Activated CD8-positive, alpha-beta memory T cell treated with anti-CD3 and anti-CD28 coated beads, Interleukin-2, amount 10 ng/mL, durations not matched to agents 7 days and 5 days (primary cell): ENCODE measurements at places on chromosomes 5 and 9. TPM values are rescaled to one million over a fixed set of nuclear protein-coding genes. Genes with fewer than 3 reads are reported as not detected.

- H3K4me1 ChIP-seq = peaks cover 67% of the 10 kb centered on the region
- peak; percentile 71 for DNase-seq
- no peaks in the 10 kb centered on the region for H3K27me3 ChIP-seq
- H3K4me3 ChIP-seq = peak overlapping the region; percentile 83
Observed at GRCh38 chr5:343461-344401, 22.2 kb downstream of the AHRR start.

- H3K27me3 ChIP-seq = no peaks in the 10 kb centered on the region
- no peaks in the 10 kb centered on the region for H3K36me3 ChIP-seq
- H3K4me3 ChIP-seq = no peak overlapping the region
- no peaks in the 10 kb centered on the region for H3K4me1 ChIP-seq
- H3K27ac ChIP-seq = no peak overlapping the region
Observed at GRCh38 chr5:111602817-111603445, 90.6 kb upstream of the STARD4 start.

- H3K27me3 ChIP-seq = no peaks in the 10 kb centered on the region
- peaks cover 2% of the 10 kb centered on the region for H3K4me1 ChIP-seq
- DNase-seq = no peak
- no peak overlapping the region for H3K27ac ChIP-seq
Observed at GRCh38 chr5:177049285-177049684, 26.8 kb downstream of the ZNF346 start.

DNA sequence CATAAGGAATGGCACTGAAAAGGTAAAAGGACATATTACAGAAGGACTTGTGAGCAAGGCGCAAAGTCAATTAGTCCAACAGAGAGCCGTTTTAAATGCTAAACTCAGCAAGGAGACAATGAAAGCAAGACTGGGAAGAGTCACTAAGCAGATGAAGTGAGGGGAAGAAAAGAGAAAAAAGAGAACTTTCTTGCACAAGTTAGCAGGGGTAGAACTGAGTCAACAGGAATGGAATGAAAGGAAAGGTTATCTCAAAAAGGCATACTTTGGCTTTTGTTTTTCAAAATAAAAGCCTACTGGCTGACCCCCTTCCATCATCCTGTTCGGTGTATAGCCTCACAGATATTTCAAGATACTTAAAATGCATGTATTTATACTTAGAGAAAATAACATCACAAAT lies 75.0 kb downstream of the NR6A1 start:
- no peak overlapping the region for H3K27ac ChIP-seq
- DNase-seq = no peak
- H3K4me1 ChIP-seq = no peaks in the 10 kb centered on the region
- H3K36me3 ChIP-seq = no peaks in the 10 kb centered on the region
- peaks cover 6% of the 10 kb centered on the region for H3K27me3 ChIP-seq

DNA sequence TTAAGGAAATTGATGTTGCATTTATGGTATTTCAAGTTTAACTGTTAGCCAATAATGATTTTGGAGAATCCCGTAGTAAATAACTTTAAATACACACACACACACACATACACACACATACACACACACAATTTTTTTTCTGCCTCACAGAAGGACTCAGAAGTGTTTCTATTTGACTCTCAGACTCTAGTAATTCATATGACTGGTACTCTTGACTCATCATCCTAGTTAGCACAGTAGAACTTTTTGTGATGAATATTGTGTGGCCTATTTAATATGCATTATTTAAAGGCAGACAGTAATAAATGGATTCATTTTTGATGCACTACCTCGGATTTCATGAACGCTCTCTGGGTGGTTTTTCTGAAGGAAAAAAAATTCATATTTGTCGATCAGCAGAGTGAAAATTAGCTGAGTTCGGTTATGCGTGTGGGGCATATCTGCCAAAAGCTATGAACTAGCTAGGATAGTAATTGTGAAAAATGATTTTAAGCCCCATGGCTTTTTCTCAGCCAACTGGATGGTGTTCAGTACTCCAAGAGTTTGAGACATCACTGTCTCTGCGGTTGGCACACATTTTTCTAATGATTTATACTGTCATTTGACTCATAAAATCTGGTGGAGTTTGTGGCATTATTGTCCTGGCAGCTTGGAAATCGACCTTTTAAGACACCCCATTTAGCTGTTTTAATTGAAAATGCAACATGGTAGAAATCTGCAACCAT lies 102.2 kb downstream of the PCSK5 start:
- H3K36me3 ChIP-seq = peaks cover 2% of the 10 kb centered on the region

DNA sequence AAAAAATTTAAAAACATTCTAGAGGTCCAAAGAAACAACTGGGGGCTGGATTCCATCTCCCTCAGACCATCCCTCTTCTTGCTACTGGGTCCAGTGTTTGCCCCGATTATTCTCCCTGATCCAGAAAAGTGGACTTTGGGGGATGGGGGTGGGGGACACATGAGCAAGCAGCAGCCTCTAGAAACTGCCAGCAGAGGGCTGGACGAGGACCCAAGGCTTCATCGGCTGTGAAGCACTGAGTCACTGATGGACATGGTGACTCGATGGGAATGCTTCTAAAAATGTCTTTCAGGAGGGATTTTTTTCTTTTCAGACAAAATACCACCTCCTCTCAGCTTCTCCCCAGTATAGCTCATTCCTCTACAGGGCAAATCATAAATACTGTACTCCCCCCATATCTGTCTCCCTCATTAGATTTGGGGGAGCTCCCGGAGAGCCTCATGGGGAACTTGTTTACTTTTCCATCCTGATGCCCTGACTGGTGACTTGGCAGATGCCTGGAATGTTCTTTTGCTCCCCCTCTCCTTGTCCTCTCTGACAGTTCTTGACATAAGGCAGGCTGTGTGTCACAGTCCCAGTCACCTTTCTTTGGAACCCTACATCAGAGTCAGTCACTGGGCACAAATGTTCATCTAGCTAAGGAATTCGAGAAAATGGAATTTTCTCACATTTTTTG lies 67.2 kb upstream of the STC2 start:
- no peak for DNase-seq
- H3K4me3 ChIP-seq = no peak overlapping the region
- no peaks in the 10 kb centered on the region for H3K27me3 ChIP-seq
- no peaks in the 10 kb centered on the region for H3K4me1 ChIP-seq
- no peaks in the 10 kb centered on the region for H3K36me3 ChIP-seq

The SHISAL2B gene
- total RNA-seq = not detected

DNA sequence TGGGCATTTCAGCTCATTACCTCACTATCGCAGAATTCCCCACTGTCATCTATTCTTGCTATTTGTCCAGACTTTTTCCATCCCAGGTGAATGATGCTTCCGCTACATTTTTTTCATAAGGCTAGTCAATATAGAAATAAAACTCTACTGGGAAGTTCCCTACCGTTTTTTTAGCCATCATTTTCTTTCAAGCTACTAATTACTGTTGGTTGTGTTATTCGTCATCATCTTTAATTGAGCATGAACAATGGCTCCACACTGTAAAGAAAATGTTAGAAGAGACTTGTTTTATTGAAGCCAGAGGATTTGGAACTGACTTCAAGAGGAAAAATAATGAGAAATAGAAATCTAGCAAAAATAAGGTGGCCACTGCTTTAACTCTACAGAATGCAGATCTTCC lies 265.0 kb downstream of the ZNF608 start:
- no peak for DNase-seq
- no peak overlapping the region for H3K4me3 ChIP-seq
- H3K4me1 ChIP-seq = no peaks in the 10 kb centered on the region

DNA sequence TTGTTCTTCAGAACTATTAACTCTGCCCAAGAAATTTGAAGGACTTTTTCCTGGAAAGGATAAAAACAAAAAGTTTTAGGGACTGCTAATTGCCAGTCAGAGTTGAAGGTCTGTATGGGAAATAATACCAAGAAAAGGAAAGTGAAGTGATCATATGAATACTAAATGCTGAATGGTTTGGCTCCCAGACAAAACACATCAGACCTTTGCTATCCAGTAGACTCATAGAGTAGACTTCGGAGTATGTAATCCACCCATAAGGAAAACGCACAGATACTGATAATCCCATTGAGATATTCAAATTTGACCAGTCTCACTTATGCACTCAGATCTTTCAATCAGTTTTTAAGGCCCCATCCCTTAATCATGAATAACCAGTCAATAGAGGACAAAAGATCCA lies 319.0 kb upstream of the PTGER4 start:
- no peak overlapping the region for H3K27ac ChIP-seq
- no peaks in the 10 kb centered on the region for H3K27me3 ChIP-seq
- peaks cover 13% of the 10 kb centered on the region for H3K36me3 ChIP-seq
- H3K4me3 ChIP-seq = no peak overlapping the region

DNA sequence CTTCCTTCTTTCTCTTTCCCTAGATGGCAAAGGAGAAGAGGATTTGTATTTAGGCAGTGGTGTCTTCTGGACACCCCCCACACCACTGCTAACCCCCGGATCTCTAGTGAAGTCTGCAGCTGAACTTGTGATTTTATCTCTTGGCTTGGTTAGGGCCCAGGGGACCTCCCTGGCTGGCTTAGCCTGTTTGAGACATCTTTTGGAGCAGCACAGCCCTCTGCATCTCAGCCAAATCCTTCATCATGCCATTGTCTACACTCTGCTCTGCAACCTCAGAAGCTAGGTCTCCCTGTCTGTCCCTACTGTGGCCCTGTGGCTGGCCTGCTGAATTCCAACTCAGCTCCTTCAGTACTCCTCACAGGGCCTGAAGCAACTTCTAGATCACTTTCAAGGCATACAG lies 81.7 kb downstream of the MUSK start:
- no peaks in the 10 kb centered on the region for H3K27me3 ChIP-seq
- H3K36me3 ChIP-seq = no peaks in the 10 kb centered on the region

DNA sequence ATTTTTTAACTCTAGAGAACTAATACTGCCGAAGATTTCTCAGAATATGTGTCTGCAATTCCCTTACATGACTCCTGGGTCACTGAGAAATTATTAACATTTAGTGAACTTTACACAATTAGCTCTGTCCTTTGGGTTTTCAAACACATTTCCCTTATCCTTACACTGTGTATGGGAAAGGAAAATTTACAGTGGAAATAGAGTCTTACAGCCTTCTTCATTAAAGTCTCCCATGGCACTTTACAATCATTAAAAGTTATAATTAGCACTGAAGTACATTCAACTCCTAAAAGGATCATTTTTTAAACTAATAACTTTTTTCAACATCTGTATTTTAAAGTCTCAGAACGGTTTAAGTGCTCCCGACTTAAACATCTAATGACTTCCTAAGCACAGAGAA lies 627.5 kb upstream of the TYRP1 start:
- no peak overlapping the region for H3K27ac ChIP-seq
- no peaks in the 10 kb centered on the region for H3K4me1 ChIP-seq
- H3K4me3 ChIP-seq = no peak overlapping the region
- H3K36me3 ChIP-seq = no peaks in the 10 kb centered on the region

DNA sequence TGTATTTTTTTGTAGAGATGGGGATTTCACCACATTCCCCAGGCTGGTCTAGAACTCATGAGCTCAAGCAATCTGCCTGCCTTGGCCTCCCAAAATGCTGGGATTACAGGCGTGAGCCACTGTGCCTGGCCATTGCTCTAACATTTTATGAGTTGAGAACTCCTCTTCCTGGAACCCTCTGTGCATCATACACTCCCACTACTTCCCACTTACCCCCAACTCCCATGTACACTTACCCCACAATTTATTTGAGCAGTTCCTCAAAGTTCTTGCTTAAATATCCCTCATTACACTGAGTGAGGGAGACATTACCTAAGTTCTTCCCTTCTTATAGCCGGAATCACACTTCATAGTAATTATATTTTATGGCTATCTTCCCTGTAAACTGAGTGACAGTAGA lies 42.9 kb upstream of the GALNT10 start:
- DNase-seq = no peak
- no peaks in the 10 kb centered on the region for H3K27me3 ChIP-seq
- no peak overlapping the region for H3K4me3 ChIP-seq
- H3K4me1 ChIP-seq = no peaks in the 10 kb centered on the region

DNA sequence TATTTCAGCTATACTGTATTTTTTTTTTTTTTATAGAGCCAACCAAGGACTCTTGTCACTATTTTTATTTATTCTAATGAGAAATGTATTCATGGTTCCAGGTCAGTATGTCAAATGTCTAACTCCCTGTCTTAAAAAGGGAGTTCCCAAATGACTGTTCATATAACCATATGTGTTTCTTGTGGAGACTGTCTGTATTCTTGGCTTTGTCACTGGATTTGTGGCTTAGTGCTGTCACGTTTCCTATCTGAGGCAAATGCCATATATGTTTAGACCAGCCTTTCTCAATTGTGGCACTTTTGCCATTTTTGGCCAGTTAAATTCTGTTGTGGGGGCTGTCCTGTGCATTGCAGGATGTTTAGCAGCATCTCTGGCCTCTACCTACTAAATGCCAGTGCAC lies 3.1 kb downstream of the GCNT1 start:
- DNase-seq = no peak
- peaks cover 55% of the 10 kb centered on the region for H3K4me1 ChIP-seq
- peaks cover 35% of the 10 kb centered on the region for H3K36me3 ChIP-seq
- H3K27me3 ChIP-seq = no peaks in the 10 kb centered on the region
- no peak overlapping the region for H3K27ac ChIP-seq

GRCh38 chr5:100950985-100951384 lies 47.9 kb upstream of the ST8SIA4 start:
- H3K4me3 ChIP-seq = no peak overlapping the region
- H3K36me3 ChIP-seq = peaks cover 6% of the 10 kb centered on the region
- H3K27ac ChIP-seq = no peak overlapping the region
- H3K4me1 ChIP-seq = no peaks in the 10 kb centered on the region

The TMEFF1 gene
- not detected for total RNA-seq

GRCh38 chr5:163633926-163634460 lies 128.6 kb downstream of the MAT2B start:
- no peaks in the 10 kb centered on the region for H3K4me1 ChIP-seq
- H3K36me3 ChIP-seq = no peaks in the 10 kb centered on the region
- no peak overlapping the region for H3K4me3 ChIP-seq
- no peaks in the 10 kb centered on the region for H3K27me3 ChIP-seq
- H3K27ac ChIP-seq = no peak overlapping the region
- DNase-seq = no peak

DNA sequence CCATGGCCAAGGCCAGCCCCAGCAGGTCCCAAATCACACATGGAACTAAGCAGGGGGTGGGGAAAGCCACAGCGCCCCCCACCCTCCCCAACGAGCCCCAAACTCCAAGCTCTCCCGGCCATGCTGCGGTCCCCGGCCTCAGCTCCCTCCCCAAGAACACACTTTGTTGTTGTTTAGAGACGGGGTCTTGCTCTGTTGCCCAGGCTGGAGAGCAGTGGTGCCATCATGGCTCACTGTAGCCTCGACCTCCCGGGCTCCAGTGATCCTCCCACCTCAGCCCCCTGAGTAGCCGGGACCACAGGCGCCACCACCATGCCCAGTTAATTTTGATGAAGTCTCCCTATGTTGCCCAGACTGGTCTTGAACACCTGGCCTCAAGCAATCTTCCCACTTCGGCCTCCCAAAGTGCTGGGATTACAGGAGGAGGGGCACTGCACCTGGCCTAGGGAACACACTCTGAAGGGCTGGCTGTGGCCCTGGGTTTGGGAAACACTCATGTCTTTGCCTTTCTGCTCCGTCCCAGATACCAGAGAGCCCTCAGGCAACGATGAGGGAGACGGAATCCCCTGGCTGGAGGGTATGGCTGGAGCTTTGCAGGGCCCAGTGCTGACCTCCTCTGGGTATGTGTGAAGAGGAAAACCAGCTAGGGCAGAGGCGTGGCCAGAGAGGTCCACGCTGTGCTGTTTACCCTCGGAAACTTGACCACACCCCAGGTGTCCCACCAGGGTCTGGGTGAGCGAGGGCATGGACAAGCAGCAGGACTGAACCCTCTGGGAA lies 53.2 kb upstream of the UBAC1 start:
- no peak overlapping the region for H3K27ac ChIP-seq
- H3K4me3 ChIP-seq = no peak overlapping the region
- no peaks in the 10 kb centered on the region for H3K27me3 ChIP-seq
- no peaks in the 10 kb centered on the region for H3K36me3 ChIP-seq
